Epithelial cell of esophagus (primary cell): ENCODE measurements at places on chromosomes 1 and 21.

DNA sequence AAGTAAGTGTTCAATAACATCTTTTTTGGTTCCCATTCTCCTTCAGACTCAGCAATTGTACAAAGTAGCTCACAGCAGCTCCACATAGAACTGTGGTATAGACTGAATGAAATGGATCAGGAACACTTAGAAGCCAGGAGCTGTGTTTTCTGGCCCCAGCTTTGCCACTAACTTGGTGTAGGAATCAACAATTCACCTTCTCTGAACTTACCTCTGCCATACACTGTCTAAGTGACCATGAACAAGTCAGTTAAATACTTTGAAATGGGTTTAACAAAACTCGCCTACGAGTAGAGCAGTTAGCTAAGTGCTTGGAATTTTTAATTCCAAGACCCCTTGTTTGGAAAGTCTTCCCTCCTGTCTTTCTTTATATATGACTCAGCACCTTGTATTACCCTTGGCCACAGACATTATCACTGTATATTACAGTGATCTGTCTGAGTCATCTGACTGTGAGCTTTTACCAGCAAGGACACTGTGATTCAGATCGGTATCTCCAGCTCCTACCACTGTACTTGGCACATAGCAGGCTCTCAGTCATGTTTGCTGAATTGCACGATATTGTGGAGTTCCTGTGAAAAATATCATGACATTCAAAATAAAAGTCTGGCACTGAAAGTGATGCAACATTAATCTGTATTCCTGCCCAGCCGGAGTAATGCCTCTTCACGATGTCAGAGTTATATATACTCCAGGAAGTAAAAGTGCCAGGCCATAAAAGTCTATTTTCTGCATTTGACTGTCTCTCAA lies 101.7 kb upstream of the BEND5 start:
- peak; percentile 95 for DNase-seq

DNA sequence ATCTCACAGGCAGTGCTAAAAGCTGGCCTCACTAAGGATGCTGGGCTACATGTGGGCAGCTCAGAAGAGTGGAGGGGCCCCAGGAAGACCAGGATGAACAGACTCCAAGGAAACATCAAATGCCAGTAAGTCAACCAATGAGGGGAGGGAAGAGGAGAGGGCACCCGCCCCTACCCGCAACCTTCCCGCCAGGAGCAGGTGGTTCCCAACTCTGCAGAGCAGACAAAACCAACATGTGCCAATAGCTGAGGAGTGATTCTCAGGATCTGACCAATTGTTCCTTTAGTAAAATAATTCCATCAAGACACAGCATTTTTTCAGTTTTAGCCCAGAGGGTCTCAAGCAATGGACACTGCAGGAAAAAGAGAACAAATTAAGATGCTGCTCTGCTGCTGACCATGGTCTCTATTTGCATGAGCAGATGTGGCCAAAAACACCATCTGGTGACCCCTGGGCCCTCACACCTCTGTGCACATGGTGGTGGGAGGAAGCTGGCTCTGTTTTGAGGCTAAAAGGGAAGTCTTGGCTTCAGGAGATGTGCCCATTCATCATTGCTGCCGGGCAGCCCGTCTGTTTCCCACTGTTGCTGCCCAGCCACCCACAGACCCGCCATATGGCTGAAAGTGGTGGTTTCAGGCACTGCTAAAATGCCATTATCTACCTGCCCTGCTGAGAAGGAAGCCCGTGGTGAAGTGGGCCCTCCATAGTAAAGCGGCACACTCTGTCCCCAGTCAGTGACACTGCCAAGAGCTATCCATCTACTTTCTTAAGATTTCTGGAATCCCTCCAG lies 231.8 kb downstream of the KCNH1 start:
- no peak for DNase-seq

- no peak for DNase-seq
Observed at GRCh38 chr1:28864695-28865094, 49.7 kb upstream of the EPB41 start.

- DNase-seq = peak; percentile 2
Observed at GRCh38 chr1:166145499-166145898, 21.3 kb downstream of the FAM78B start.

DNA sequence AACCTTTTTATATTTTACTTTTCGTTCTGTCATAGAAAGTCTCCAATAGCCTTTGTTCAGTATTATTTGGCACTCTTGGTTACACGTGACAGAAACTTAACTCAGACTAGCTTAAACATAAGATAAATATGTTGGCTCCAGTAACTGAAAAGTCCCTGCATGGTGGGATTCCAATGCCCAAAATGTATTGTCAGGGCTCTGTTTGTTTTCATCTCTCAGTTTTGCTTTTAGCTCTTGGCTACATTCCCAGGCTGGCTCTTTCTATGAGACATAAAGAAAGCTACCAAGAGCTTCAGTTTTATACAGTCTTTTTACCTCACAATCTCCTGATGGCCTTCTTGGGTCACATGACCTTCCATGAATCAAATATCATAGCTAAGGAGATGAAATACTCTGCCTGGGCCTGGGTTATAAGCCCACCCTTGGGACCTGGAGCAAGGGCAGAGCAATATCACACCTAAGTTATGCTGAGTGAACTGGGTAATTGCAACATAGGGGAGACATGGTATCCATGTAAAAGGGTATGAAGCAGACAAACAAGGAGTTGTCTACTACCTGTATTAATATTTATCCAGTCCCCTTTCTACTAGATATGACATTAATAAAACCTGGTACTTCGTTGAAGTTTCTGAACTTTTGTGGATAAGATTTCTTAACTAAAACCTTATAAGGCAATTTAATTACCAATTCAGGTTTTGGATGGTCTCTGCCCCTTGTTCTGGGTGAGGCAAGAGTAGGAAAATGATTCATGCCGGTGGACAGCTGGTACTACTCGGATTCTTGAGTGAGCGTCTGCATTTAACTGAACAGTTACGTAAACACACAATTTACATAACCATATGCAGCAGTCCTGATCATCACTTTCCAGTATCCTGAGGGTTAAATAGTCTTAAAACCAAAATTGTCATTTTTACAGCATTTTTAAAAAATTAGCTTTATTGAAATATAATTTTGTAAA lies 442.3 kb downstream of the GPATCH2 start:
- DNase-seq = peak; percentile 8
